Adipocyte (in vitro differentiated cells): ENCODE measurements at places on chromosomes 2 and 18.

- no peak for DNase-seq
Measured at GRCh38 chr2:146214394-146214929, 1630.4 kb upstream of the ACVR2A start.

DNA sequence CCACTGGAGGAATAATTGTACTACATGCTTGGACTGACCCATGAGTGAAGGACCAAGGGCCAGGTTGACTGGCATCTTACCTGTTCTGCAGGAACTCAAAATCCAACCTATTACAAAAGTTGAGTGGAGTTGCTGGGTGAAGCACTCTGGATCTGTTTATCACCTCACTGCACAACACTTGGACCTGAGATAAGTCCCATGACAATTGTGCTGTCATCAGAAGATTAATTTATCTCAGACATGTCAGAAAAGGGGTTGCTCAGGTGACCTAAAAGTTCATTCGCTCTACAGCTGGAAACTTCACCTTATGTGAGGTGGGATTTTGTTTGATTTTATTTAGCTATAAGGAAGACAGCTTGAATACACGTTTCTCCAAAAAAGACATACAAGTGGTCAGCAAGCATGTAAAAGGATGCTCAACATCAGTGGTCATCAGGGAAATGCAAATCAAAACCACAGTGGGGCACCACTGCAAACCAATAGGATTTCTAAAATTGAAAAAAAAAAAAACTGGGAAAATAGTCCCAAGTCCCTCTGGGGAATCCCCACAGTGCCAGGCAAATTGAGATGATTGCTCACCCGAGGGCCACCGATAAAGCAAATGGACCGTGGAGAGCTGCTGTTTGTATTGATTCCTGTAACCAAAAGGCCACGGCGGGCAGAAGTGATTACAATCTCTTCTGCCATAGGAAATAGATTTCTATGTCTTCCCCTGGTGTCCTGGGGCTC is 65.8 kb upstream of the SLC35F5 start:
- DNase-seq = no peak

- no peak for DNase-seq
Measured at GRCh38 chr18:21904856-21905255, 164.3 kb downstream of the MIB1 start.

DNA sequence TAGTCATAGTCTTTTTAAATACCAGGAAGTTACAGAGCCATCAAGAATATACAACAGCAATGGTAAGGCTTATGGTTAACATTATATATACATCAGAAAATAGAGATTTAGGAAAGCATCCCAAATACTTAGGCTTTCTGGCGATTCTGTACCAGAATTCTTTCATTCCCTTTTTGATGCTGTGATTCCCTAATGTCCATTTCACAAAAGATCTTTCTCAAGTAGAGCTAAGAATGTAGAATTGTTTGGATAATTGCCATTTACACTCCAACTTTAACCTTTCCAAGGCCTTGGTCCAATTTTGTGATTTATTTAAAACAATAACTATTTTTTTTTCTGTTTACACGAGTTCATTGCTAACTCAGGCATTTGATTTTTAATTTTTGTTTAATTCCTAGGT is 422.2 kb downstream of the MTX2 start:
- no peak for DNase-seq

GRCh38 chr2:164009756-164010337 is 274.0 kb upstream of the FIGN start:
- DNase-seq = peak; percentile 46

DNA sequence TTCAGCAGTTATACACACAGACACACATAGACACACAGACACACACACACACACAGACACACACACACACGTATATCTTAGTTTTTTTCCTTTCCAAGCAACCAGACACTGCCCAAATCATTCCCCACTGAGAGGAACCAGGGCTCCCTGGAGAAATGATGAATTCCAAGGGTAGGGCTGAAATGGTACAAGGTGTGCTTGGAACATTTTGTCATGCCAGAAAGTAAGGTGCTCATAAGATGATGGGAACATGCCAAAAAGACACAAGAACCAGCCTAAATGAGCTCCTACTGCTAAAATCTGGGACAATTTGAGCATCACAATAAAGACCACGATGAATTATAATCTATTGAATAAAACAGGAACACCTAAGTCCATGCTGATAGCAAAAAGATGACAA is 103.3 kb downstream of the MEP1B start:
- DNase-seq = no peak

- no peak for DNase-seq
Measured at GRCh38 chr2:16246911-16247310, 306.6 kb downstream of the MYCN start.

DNA sequence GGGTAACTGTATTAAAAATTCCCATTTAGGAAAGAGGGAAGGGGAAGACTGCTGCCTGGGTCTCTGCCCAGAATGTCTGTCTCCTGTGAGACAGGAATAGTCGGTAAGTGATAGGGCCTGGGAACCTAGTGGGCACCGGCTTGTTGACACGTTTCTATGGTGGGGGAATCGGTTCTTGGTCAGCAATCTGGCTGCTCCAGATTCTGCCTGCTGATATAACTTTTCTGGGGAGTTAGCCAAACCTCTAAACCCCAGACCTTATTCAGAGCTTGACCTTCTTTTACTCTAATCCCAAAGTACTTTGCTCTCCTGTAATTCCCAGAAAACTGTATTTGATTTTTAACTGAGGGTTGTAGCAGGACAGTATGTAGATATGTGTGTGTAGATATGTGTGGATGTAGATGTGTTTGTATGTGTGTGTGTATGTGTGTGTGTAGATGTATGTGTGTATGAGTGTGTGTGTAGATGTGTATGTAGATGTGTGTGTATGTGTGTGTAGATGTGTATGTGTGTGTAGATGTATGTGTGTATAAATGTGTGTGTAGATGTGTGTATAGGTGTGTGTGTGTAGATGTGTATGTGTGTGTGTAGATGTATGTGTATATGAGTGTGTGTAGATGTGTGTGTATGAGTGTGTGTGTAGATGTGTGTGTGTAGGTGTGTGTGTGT is 61.8 kb upstream of the TXNDC2 start:
- DNase-seq = peak; percentile 39

GRCh38 chr2:219331560-219332213 is 857 bp downstream of the RESP18 start:
- peak; percentile 56 for DNase-seq

DNA sequence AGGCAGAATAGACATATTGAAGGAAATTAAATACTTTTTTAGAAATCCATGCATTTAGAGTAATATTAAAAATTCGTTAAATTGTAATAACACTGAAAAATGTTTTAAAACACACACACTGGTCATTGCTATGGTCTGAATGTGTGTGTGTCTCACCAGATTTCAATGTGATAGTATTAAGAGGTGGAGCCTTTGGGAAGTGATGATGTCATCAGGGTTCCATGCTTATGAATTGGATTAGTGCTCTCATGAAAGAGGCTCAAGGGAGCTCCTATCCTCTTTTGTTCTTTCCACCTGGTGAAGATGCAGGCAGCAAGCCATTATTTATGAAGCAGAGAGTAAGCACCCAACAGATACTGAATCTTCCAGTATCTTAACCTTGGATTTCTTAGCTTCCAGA is 441.8 kb downstream of the CDH2 start:
- no peak for DNase-seq
